ENCODE measurements at places on chromosomes 12 and 14.

- no peak for DNase-seq
Measured at GRCh38 chr12:22670762-22671161, 45.8 kb downstream of the ETNK1 start.

DNA sequence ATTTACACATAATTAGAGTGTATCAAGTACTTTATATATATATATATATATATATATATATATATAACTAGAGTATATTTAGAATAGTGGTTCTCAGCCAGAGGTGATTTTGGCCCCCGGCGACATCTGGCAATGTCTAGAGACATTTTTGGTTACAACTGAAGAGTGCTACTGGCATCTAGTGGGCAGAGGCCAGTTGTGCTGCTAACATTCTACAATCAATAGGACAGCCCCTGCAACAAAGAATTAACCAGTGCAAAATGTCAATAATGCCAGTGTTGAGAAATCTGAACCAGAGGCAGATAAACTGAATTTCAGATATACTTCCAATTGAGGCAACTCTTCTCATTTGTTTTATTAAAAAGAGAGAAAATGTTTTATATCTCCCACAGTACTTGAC lies 8.9 kb downstream of the GTF2A1 start:
- DNase-seq: peak; percentile 13

- DNase-seq: no peak
Measured at GRCh38 chr14:95449131-95449530, 67.3 kb downstream of the SYNE3 start.

DNA sequence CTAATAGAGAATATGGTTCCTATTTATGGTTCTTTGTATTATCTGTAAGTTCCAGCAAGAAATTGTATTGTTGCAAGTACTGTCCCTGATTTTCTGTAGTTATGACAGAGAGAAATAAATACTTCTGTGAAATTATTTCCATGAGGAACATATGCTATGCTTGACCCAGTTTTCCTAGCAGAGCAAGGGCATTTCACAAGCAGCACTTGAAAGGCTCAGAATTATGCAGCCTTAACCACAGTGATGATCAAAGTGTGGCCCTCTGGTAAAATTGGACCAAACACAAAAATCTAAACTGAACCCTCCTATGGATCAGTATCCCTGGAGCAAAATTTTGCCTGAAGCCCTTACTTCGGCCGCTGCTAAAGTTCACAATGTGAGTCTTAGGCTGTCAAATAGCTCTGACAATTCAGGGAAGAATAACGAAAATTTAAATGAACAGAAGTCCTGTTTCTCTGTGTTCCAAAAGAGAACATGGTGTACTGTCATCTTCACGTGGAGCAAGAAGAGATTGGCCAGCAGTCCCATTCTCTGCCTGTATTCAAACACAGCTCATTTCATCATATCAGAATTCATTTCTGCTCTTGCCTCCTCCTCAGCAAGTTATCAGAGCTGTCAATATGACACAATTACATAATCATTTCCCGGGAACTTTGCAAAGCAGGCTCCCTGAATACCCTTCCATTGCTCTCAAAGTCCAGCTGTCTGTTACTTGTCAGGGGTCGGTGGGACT lies 471.9 kb downstream of the RPS29 start:
- DNase-seq: no peak

- DNase-seq: no peak
Measured at GRCh38 chr12:85836197-85837090, at the start of gene RASSF9. Gene RASSF9 (minus strand): TSS chr12:85836409. CDS start chr12:85836201, 208 bp downstream.

DNA sequence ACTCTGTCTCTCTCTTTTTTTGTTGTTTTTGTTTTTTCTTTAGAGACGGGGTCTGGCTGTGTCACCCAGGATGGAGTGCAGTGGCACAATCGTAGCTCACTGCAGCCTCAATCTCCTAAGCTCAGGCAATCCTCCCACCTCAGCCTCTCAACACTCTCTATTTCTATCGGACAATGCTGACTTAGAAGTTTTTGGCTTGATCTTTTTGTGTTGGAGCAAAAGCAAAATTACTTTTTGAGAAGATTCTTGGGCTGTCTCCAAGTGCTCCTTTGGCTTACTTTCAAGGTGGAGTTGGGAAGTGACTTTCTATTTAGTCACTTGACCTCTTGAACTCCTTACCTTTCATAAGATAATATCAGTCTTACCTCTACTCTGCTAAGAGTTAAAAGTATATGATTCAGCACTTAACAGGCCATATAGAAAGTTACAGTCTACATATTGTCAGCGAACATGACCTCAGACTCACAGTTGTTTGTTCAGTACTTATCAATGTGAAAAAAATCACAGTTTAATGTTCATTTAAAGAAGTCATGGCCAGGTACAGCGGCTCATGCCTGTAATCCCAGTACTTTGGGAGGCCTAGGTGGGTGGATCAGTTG lies 15.4 kb upstream of the MIA2 start:
- no peak for DNase-seq

- DNase-seq: no peak
Measured at GRCh38 chr14:105290621-105291346, 10.0 kb downstream of the BRF1 start.

GRCh38 chr12:40829738-40830144 lies 137.5 kb downstream of the CNTN1 start:
- no peak for DNase-seq

DNA sequence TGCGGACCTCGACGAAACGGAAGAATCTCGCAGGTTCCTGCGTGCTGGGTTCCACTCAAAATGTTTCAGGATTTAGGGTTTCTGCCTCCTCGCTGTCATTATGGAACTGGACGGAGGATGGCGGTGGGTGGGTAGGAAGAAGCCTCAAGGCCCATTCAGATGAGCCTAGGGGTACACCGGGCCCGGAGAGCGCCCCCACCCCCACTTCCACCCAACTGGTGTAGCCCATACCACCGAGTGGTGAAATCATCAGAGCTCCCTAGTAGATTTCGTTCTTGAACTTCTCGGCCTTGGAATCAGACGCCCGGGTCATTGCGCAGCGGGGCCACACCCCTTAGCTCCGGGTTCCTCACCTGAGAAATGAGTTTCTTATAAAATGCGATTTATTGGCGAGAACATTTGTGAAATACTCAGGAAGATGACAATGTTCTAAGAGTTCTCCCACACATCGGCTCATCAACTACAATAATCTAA lies 13.3 kb upstream of the TBX3 start:
- no peak for DNase-seq

DNA sequence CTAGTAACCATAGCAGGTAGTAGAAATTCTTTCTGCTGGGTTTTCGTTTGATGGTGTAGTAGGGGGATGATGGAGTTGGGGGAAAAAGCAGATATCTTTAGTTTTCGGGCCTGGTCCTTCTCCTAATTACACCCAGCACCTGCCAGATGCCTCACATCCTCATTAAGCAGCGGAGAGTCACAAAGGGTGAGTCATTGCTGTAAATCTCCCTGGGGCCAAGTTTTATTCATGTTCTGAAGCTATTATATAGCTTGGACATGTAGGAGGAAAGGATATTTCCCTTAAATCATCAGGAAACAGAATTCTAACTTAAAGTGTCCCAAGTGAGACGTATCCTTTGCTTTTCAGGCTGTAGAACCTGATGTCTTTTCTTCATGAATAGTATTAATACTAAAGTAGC lies 4.9 kb upstream of the NECAP1 start:
- no peak for DNase-seq

DNA sequence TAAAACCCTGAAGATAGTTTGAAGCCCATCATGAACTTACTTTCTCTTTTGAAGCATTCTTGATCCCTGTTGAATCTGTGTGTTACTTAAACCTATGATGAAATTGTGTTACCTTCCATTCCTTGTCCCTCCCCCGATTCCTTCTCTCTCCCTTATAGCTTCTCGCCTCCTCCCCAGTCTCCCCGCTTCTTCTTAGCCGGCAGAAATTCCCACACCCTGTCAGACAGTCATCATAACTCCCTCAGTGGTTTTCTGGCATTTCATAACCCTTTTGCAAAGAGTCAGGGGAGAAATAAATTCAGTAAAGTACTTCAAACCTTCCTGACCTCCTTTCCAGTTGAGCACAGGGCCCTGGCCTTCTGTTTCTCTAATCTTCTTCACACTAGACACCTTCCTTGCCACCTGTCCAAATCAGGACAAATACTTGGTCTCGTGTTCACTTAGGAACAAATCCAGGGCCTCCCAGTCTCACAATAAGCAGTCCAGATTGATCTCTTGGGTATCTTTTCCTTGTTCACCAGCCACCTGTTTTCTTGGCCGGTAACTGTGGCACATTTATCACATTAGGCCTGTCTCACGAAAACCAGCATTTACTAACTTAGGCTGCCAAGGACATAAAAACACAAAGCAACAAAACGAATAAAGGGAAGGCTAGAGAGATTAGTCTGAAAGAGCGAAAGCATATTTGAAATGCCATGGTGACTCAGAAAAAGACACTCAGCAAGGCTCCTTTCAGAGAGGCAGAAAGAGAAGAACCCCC lies 355.9 kb downstream of the TMTC2 start:
- DNase-seq: no peak

DNA sequence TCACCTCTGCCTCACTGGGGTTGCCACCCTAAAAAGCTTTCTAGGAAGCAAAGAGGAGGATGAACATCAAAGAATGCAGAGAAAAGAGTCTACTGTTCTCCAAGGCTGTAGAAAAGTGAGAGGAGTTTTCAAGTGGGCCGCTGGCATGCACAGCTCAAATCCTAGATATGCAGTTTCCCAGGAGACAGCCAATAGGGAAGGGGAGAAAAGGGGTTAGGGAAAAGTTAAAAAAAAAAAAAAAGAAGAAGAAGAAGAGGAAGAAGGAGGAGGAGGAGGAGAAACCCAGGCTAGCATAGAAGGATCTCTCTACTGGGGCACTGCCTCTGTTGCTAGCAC lies 682 bp downstream of the BATF start:
- no peak for DNase-seq

- no peak for DNase-seq
Measured at GRCh38 chr14:70259420-70259819, 70.7 kb upstream of the SLC8A3 start.

DNA sequence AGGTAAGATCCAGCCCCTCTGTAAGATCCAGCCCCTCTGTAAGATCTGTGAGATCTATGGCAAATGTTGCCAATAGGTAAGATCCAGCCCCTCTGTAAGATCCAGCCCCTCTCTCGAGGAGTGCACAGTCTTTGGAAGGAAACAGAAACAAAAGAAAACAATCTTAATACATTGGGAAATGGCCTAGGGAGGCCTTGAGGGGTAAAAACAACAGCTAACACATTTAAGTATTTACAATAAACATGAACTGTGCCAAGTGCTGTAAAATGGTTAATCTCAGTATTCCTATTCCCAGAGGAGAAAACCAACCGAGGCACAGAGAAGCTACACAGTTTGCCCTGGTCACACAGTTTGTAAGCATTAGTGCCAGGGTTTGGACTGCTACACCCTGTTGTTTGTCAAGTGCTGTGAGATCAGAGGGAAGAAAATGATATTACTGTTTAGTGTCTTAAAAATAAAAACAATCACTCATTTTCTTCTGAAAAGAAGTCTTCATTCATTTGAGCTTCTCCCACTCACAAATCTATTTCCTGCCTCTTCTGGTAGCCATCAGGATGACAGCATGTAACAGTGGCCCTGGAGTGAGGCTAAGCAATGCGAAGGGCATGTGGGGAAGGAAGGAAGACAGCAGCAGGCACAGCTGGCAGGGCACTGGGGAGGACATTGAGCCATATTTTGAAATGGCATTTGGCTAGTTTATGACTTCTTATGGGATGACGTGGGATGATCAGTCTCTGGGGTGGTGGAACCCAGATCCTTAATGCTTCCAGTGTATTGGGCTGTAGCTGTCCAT lies 118.7 kb upstream of the PTPRQ start:
- DNase-seq: no peak

DNA sequence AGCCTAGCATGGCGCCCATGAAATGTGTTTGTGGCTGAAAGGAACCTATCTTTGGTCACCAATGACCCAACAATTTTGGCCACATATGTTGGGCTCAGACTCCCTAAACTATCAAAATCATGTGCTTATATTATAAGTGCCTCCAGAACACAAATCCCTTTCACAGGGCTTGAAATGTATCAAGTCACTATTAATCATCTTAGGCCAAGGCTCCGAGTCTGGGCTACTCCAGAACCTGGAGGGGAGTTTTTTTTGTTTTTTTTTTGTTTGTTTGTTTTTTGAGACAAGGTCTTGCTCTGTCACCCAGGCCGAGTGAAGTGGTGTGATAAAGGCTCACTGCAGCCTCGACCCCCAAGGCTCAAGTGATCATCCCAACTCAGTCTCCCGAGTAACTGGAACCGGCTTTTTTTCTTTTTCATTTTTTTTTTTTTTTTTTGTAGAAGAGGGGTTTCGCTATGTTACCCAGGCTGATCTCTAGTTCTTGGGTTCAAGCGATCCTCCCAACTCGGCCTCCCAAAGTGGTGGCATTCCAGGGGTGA lies 989 bp upstream of the DRAM1 start:
- DNase-seq: no peak

- DNase-seq: no peak
Measured at GRCh38 chr12:108895220-108895802, 15.4 kb downstream of the DAO start.

DNA sequence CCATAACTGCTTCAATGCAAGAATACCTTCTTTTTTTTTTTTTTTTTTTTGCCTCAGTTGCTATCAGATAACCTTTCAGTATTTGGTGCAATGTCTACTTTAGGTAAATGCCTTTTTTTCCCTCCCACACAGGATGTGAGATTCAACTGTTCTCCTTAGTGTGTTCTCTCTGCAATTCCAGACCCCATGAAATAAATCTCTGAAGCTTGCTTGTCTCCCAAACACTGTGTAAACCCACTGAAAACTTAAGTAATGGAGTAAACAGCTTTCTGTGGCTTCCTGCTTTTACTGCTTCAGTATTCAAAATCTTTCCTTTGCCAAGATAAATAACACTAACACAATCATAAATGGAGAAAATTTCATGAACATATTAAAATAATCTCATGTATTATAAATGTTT lies 55.8 kb upstream of the CLEC14A start:
- DNase-seq: no peak

GRCh38 chr14:23033801-23034497 lies 751 bp downstream of the PSMB5 start:
- DNase-seq: no peak
